ENCODE measurements at places on chromosomes 2 and 18.

DNA sequence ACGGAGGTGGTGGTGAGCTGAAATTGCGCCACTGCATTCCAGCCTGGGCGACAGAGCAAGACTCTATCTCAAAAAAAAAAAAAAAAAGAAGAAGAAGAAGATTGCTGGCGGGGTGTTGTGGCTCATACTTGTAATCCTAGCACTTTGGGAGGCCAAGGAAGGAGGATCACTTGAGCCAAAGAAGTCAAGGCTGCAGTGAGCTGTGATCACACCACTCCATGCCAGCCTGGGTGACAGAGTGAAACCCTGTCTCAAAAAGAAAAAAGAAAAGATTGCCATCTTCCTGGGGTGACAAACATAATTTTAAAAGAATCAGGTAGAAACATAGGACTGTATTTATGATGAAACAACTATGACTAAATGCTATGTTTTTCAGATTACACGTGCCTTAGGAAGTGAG, 55.1 kb upstream of the EML4 start:
- no peak for DNase-seq

DNA sequence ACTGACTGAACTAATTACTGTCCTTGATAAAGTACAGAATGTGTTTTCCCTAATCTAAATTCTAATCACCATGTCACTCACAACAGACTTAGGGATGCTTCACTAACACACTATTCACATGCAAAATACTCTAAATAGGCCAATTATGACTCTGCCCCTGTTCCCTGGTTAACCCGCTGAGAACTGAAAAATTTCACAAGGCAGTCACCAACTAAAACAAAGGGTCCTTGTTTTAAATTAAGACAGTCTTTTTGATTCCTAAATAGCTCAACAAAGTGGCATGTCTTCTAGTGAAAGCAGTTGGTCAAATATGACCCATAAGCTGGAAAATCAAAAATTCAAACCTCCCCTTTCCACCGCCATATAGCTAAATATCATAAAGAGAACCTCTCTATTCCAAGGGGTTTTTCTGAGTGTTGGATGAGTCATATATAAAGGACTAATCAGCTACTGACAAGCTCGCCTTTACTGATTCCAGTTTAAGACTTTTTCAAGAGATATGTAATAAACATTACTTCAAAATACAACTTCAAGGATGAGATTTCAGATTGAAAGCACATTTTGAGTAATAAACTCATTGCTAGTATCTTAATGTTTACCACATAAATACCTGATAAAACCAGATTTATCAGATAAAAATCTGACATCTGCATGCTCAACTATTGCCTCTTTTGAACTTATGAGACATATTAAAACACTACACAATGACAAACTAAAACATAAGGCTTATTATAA, 235.8 kb downstream of the TCF4 start:
- DNase-seq: no peak

DNA sequence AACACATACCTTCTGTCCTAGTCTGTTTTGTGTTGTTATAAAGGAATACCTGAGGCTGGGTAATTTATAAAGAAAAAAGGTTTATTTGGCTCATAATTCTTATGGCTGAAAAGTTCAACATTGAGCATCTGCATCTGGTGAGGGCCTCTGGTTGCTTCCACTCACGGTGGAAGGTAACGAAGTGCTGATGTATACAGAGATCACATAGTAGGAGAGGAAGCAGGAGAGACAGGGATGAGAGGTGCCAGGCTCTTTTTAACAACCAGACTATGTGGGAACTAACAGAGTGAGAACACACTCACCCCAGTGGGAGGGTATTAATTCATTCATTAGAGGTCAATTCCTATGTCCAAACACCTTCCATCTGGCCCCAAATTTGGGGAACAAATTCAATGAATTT, 463.8 kb downstream of the DSC3 start:
- no peak for DNase-seq

DNA sequence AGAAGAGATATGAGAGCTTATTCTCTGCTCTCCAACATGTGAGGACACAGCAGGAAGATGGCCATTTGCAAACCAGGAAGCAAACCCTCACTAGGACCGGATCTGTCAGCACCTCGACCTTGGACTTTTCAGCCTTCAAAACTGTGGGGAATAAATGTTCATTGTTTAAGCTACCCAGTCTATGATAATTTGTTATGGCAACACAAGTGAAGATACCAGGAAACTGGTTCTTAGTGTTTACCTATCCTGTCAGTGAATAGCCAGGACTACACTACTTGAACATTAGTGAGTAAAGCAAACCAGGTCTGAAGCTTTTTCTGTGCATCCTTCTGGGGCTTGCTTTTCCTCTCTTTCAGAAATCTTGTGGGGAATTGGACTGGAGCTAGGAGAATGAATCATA, 44.4 kb upstream of the BARD1 start:
- DNase-seq: no peak

DNA sequence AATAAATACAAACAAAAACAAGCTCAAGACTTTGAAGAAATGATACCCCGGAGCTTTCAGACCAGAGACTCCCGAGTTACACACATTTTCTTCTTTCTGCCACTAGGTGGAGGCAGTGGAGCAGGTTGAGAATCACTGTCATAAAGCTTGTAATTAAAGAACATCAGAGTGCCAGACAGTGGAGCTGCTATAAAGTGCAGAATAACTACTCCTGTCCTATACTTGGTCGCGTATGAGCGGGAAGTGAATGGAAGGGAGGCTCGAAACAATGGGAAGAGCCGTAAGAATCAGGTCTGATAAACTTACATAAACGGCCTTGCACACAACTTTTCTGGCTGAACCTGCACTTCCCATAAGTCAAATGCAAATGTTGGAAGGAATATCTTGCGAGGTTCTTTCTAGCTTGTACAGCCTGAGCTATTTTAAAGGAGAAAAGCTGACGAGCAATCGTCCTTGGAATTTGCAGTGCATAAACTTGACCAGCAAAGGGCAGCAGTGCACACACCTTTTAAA, 189.0 kb downstream of the RPIA start:
- peak; percentile 28 for DNase-seq

- no peak for DNase-seq
Measured at GRCh38 chr2:144660518-144661316, 140.8 kb upstream of the ZEB2 start.

GRCh38 chr2:42087137-42087856, 39.5 kb downstream of the PKDCC start:
- DNase-seq: no peak

- DNase-seq: no peak
Measured at GRCh38 chr2:217656316-217656715, 346.5 kb downstream of the TNS1 start.

DNA sequence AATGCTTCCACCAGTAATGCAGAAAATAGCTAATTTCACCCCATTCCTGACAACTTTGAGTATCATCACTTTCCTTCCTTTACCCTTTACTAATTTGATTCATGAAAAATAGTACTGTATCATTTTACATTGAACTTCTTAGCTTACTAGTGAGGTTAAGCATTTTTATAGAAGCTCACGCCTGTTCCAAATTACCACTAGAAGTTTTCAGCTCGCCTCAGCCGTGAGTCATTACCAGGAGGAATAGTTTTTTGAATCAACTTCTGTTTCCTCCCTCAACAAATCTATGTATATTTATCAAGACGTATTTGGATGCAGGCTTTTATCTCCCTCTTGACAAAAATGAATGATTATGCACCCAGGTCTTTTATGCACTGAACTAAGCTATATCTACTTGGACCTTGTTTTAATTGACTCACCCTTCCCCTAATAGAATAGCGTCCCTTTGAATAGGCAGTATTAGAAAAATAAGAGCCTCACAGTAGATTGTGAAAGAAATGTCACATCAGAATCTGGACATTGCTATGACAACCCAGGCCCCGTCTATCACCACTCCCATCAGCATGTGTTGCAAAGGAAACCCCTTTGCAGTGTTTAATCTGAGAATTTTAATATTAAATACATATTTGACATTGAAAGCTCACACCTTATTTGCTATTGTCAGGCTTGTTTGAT, 207.4 kb upstream of the NRP2 start:
- DNase-seq: peak; percentile 20
